ENCODE measurements at places on chromosomes 5 and 9. TPM values are rescaled to one million over a fixed set of nuclear protein-coding genes. Genes with fewer than 3 reads are reported as not detected.

DNA sequence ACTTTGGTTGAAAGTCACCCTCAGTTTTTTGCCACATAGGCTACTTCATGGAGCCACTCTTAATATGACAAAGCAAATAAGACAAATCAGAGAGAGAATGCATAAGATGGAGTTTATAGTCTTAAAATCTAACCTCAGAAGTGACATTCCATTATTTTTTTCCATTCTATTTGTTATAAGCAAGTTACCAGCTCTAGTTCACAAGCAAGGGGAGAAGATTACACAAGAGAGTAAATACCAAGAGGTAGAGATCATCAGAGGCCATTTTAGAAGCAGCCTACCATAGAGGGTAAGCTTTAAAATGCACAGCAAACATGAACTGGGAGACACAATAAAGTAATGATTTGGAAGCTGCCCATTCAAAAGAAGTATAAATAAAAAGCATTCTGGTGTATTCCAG, 651.3 kb upstream of the MEF2C start:
- DNase-seq, result no peak

DNA sequence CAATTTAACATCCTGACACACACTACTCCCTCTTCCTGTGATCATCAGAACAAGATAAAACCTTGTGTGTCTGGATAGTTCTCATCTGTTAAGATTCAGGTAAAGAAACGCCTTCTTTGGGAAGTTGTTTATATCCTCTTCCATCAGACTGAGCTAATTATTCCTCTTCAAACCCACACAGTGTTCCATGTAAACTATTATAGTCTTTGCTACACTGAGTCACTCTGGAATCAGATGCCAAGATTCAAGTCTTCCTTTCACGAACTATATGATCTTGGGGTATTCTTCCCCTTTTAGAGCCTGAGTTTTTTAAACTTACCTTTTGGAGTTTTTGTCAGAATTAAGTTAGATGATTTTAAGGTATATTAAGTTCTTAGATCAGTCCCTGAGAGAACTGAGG, 2.0 kb downstream of the OR1J1 start:
- no peak for DNase-seq

- no peak for DNase-seq
These were observed 72.4 kb downstream of the NUDT12 start for GRCh38 chr5:103490030-103490739.

DNA sequence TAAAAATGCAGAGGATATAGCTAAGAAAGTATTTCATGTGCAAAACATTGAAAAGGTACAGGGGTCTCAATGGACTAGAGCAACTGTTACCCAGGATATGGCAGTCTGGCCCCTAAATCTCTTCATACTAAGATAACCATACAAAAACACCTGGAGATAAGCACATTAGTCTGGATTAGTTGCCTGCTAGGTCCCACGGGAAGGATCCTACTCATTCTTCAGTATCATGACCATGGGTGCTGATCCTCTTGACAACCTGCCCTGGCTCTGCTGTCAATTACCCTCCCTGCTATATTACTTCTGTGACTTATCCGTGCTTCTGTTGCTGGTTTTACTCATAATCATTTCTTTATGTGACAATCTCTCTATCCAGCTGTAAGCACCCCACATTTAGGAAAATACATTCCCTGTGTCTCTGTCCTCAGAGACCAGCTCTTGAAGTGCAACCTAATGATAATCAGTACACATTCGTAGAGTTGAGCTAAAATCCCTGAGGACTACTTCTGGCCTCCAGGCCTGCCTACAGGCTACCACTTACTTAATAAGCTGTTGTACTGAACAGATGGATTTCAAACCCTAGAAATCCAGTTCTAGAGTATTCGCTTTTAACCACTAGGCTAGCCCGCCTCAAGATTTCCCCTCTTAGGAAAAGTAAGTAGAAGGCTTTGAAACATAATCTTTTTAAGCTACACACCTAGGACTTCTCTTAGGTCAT, 190.5 kb upstream of the OR13F1 start:
- no peak for DNase-seq

Gene PCDHGA4
- total RNA-seq, result 3.3 TPM

DNA sequence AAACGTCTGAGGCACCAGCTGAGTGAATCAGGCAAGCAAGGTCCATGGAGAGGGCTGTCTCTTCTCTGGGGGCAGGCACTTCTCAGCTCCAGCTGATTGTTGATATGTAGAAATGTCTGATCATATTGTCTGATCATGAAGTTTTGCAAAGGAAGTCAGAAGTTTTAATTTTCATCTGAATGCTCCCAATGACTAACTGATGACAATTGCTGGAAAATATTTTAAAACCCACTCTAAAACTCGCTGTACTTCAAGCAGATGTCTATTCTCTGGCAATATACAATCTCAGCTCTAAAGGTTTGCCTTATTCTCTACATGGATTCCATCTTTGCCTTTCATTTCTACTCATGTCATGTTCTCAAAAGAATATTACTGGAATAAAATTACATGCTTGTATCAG, 12.7 kb downstream of the PLK2 start:
- DNase-seq, result no peak

DNA sequence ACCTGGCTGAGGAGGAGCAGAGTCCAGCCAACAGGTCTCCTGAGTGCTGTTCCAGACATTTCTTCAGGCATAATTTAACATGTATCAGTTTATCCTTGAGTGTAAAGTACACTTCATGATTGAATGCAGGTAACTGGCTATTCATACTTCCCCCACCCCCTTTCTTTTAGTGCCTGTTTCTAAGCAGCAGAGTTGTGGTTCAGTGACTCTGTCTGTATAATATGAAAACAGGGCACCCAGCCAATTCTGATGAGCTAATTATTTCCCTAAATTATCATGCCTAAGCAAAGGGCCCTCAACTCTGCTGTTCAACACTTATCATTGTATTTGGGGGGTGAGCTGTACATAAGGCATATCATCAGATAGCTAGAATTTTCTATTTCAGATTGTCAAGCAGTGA, 51.9 kb upstream of the ZSWIM6 start:
- no peak for DNase-seq

DNA sequence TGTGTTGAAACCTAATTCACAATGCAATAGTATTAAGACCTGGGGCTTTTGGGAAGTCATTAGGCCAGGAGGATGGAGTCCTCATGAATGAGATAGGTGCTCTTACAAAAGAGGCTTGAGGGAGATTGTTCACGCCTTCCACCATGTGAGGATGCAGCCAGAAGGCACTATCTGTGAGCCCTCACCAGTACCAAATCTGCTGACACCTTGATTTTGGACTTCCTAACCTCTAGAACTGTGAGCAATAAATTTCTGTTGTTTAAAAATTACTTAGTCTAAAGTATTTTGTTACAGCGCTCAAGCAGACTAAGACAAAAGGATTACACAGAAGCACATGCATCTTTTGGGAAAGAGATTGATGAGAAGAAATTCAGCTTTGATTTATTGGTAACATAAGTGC, 232.9 kb upstream of the NR4A3 start:
- DNase-seq, result no peak

GRCh38 chr5:63032343-63032742, 453.7 kb downstream of the LRRC70 start:
- no peak for DNase-seq

Gene DNAJB5
- 7.6 TPM for total RNA-seq

DNA sequence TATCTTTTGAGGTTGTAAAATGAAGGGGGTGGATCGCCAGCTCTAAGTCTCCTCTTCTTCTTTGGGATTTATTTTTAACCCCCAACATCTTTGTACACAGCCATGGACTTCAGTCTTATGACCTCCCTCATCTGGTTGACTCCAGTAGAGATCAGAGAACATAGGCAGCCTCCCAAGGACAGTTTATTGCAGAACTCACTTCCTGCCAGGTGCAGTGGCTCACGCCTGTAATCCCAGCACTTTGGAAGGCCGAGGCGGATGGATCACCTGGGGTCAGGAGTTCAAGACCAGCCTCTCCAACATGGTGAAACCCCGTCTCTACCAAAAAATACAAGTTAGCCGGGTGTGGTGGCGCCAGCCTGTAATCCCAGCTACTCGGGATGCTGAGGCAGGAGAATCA, 2.8 kb upstream of the BHMT start:
- no peak for DNase-seq

DNA sequence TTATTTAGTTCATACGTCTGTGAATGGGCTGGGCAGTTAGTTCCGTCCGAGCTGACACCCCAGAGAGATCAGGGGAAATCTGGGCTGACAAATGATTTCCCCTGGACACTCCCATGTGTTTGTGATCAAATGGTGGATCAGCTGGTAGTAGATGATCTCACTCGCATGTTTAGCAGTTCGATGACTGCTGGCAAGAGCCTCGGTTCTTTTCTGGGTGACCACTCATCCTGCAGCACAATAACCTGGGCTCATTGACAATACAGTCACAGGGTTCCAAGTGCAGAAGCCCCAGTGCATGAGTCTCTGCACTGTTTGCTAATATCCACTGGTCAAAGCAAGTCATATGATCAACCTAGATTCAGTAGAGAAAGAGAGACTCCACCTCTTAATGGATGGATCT, 155.9 kb downstream of the NR2F1-AS1 start:
- DNase-seq, result no peak

Gene ELOVL7
- 77.6 TPM for total RNA-seq

DNA sequence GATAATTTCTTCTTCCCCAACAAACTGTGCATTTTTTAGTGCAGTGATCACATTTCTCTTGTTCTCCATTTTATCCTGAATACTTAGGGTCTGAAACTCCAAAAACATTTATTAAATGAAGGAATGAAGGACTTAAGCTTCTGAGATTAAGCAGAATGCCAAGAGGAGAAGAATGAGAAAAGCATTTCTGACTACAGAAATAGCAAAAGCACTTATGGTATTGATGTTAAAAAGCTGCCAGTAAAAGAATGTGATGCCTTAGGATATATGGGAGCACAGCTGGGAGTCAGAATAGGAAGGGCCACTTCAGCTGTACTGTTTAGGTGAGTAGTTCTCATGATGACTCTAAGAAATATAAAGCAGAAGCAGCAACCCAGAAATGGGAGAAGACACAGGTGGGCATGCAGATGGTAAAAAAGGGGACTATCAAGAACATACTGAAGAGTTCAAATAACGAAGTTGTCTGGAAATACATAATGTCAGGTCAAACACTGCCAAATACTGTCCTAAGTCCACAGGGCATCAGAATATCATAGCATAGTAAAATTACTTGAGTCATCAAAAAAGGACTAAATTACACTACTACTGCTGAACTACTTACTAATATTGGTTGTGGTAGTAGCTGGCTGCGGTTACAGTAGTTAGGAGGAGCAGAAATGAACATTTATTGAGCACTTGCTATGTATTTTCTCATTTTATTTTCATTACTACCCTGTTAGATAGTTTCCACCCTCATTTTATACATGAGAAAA, 132.7 kb downstream of the MAPKAP1 start:
- DNase-seq, result no peak

Gene ITK
- total RNA-seq, result 6.7 TPM

GRCh38 chr5:143209881-143210395, 193.5 kb downstream of the NR3C1 start:
- DNase-seq, result no peak

Gene S100Z
- total RNA-seq, result not detected

DNA sequence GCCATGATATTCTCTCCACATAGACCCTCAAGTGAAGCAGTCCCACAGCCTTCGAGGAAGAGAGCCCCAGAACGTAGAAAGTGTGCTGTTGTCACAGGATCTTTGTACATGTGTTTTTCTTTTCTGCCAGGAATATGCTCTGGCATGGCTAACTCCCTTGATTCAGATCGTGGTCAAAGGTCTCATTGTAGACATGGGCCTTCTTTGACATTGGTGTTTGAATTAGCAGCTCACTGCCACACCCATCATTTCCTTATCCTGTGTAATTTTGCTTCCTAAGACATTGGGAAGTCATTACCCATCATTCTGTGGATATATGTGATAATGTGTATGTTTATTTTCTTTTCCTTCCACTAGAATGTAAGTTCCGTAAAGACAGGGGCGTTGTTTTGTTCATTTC, 25.5 kb downstream of the MTRR start:
- no peak for DNase-seq

Gene CD14
- total RNA-seq, result 4.2 TPM

DNA sequence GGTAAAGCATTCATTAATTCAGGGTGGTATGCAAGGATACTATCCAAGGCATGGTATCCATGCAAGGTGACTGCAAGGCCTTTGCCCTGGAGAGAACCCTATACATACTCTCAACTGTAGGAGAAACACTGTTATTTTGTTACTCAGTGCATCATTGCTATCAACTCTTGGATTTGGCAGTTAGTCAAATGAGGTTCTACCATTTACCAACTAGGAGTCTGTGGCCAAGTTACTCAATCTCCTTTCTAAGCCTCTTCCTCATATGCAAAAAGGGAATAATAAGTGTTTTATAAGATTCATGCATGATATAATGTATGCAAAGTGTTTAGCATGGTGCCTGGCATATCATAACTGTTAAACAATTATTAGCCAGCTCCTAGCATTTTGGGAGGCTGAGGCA, 4.0 kb downstream of the PCDHGC3 start:
- DNase-seq, result no peak

DNA sequence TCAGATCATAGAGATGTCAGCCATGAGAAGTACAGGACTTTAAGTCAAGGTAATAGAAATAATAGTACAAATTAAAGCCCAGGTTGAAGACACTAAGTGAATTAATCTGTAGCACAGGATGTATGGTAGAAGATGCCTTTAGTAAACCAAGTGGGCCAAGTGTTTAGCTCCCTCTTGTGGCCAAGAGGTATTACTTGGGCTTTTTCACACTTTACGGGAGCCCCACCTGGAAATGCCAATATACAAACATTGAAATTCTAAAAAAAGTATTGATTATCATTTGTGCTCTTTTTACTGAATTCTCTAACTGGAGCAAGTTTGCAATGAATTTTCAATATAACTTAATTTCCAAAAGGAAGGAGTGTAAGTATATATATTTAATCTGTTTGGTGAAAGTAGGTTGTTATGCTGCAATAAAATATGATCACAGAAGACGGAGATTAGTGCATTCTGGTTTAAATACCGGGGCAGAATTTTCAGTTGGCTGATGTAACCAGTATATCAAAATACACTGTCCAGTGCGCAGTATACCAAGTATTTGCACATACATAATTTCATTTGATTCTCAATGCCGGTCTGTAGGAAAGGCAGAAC, 84.7 kb downstream of the PARP8 start:
- no peak for DNase-seq

Data from Peyer's patch (tissue), 4 donors.